ENCODE measurements at places on chromosomes 3 and 15.

DNA sequence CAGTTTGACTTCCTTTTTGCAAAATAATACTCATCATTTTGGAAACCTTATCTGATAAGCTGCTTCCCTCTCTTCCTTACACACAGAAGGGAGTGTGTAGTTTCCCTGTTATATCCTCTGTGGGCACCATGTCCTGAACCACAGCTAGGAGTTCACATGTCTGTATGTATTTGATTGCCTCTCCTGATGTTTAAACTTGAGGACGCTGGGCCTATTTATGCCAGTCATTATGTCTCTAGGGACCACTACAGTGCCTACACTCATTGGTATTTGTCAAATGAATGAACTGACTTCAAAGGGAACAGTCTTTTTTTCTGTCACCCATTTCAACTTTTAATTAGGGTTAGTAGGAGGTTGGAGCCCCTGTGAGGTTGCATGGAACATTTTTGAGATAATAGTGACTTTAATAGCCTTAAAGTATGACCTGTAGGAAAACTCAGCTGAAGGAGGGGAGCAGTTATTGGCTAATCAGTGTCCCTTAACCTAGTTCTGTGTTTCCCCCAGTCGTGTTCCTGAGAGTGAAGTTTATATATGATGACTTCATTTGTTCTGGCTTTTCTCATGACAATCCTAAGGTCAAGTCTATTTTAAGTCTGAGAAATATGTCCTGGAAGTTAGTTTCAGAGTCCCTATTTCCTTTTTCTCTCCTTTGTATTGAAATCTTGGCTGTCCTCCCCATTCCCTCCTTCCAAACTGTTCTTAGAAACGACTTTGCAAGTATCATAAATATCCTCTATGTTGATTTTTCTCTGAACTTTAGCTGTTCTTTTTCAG, 28.9 kb downstream of the PDE8A start:
- no peak for DNase-seq

DNA sequence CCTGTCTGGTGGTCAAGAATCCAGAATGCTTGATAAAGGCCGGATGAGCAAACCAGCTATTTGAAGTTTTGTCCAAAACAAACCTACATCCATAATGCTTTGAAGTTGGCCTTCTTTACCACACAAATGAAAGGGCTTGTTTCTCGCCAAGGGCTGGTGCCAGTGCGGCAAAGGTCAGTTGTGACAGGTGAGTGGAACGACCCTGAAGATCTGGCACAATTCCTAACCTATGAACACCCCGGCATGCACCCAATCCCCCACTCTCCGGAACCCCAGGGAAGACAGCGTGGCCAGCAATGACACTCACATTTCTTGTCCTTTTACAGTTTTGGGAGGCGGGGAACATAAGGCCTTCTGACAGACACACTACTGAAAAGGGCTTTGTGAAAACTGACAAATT, 90.6 kb downstream of the ATP10A start:
- DNase-seq = no peak

- DNase-seq = no peak
Measured at GRCh38 chr3:136247436-136247835, 2.7 kb upstream of the PCCB start.

- no peak for DNase-seq
Measured at GRCh38 chr15:66236806-66237375, 16.7 kb downstream of the MEGF11 start.

DNA sequence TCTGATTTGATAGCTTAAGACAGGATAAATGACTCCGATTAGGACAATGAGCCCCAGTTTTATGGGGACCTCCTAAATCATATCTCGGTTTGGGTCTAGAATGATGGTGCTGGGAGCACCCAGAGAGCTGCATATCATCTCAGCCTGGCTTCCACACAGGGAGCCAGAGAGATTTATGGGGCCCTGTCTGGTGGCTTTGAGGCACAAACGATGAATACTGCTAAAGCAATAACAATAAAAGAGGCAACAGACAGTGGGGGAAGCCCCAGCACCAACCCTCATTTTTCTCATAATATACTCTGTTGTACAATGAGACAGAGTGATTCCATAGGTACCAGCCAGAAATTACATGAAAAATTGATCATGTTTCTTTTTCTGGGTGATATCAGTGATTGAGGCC, 889.0 kb upstream of the CFAP20DC start:
- no peak for DNase-seq

- no peak for DNase-seq
Measured at GRCh38 chr3:43388175-43388574, 101.8 kb downstream of the SNRK start.

GRCh38 chr15:64837502-64837901, 4.2 kb upstream of the PLEKHO2 start:
- DNase-seq = peak; percentile 52

DNA sequence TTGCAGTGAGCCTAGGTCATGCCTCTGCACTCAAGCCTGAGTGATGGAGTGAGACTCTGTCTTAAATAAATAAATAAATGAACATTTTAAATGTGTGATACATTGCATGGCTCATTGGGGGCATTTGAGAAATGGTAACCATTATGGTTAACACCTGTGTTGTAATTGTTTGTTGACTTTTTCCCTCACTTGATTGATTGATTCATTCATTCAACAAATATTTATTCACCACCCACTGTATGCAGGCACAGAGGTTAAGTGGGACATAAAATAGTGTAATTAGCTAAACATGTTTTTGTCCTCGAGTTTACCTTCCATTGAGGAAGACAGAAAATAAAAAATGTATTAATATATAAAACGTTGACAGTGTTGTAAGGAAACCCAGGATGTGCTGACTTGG, 127.1 kb upstream of the ANKRD28 start:
- no peak for DNase-seq
